ENCODE measurements at places on chromosomes 12 and 14.

GRCh38 chr14:73461478-73462047, 3.2 kb upstream of the NUMB start:
- no peak for DNase-seq

- DNase-seq = no peak
Observed at GRCh38 chr12:98343002-98343567, 172.3 kb upstream of the TMPO start.

DNA sequence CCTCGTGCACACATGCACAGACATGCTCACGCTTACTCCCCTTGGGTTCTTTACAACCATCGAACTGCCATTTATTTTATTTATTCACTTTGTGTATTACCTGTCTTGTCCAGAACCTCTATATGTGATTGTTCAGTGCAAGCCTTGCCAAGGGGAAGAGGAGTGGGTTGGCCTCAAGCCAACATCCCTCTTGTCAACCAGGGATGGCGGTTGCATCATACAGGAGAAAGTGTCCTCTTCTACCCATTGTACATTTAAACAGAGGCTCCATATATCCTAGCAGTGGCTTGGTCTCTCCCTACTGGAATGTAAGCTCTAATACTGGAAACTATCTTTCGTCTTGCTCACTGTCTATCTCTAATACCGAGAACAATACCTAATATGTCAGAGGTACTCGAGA, 108.4 kb downstream of the C12orf42 start:
- no peak for DNase-seq

DNA sequence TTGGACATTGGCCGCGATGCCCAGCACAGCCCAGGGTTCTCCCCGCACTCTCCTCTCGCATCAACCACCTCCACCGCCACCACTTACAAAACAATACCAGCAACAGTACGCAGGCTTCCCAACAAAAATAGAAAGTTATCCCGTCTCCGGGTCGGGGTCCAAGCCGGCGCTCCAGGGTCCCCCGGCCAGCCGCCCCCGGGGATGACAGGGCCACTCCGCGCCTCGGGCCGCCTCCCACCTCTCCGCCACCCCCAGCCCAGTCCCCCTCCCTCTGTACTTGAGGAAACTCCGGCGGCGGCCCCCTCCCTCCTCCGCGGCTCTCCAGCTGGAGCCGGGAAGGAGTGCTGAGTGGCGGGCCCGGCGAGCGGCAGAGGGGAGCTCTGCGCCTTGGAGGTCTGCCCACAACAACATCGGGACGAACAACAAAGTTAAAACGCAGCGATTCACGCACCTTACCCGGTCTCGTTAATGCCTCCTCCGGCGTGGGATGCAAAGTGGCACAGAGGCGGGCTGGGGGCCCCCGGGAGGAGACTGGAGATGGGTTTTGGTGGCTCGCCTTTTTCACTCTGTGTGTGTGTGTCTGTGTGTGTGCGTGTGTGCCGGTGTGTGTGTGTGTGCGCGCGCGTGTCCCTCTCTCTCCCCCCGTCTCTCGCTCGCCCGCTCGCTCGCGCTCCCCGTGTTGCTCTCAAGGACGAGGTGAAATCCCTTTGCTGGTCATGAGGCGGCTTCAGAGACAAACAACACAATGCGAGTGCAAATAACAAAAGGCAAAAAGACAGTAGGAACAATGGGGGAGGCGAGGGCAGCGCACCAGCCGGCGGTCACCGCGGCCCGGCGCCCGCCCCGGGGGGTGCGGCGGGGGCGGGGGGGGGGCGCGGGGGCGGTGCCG, 386.8 kb downstream of the BCAT1 start:
- no peak for DNase-seq

DNA sequence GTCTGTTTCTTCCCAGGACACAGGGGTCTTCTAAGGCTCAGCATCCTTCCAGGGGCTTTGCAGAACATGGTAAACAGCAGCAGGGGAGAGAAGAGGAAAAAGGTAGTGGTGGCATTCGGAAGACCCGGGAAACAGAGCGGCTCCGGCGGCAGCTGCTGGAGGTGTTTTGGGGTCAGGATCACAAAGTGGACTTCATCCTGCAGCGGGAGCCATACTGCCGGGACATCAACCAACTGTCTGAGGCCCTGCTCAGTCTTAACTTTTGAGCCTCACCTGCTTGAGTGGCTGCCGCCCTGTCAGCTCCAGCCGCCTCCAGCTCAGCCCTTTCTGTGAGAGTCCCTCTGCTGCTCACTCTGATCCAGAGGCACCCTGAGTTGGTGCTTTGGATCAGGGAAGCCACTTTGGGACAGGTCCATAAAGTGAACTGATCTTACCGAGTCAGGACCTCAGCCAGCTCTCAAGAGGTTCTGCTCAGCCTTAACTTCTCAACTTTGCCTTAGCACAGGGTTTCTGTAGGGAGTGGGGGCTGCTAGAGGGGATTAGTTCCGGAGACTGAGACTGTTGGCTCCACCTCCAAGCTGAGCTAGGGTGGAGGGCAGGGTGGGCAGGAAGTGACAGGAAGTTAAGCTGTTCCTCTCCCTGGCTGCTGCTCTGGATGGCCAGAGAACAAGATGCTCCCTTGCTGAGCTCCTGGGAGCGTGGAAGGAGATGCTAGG, 5.4 kb downstream of the SDR39U1 start:
- no peak for DNase-seq

DNA sequence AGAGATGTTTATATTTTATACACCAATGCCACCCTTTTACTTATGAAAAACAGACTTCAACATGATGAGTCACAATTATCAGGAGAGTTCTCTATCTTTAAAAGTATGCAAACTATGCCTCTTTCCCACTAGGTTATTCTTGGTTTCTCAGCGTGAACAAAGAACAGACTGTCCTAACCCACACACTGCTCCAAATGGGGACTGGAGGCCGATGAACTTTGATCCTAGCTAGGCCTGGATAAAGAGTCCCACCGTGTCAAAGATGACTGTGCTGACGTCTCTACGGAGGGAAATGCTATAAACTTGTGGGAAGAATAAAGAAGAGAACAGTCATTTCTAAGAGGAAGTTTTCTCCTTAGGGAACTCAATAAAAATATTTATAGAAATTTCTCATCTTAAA, 160.1 kb downstream of the EPS8 start:
- no peak for DNase-seq

GRCh38 chr12:7012024-7012607, 6.2 kb downstream of the LPCAT3 start:
- no peak for DNase-seq

GRCh38 chr14:36083317-36083716, 93.2 kb downstream of the PTCSC3 start:
- DNase-seq = no peak

- DNase-seq = no peak
Observed at GRCh38 chr12:23217158-23217557, 592.2 kb downstream of the ETNK1 start.

DNA sequence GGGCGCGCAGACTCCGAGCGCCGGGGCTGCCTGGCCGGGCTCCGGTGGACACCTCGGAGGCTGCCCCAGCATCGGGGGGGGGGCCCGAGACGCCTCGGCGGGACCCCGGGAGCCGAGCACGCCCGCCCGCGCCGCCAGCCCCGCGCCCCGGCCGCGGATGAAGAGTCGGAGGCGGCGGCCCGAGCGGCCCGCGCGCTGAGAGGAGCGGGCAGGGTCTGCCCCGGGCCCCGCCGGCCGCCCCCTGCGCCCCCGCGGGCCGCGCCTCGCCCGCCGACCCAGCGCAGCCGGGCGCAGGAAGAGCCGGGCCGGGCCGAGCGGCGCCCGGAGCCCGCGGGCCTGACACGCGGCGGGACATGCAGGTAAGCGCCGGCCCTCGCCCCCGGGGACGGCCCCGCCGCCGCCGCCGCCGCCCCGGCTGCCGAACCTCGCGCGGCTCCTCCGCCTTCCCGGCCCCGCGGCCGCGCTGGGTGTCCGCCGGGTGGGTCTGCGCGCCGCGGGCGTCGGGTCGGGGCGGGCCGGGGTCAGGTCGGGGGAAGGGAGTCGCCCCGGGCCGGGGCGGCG, 63.7 kb downstream of the FBXL14 start:
- no peak for DNase-seq

DNA sequence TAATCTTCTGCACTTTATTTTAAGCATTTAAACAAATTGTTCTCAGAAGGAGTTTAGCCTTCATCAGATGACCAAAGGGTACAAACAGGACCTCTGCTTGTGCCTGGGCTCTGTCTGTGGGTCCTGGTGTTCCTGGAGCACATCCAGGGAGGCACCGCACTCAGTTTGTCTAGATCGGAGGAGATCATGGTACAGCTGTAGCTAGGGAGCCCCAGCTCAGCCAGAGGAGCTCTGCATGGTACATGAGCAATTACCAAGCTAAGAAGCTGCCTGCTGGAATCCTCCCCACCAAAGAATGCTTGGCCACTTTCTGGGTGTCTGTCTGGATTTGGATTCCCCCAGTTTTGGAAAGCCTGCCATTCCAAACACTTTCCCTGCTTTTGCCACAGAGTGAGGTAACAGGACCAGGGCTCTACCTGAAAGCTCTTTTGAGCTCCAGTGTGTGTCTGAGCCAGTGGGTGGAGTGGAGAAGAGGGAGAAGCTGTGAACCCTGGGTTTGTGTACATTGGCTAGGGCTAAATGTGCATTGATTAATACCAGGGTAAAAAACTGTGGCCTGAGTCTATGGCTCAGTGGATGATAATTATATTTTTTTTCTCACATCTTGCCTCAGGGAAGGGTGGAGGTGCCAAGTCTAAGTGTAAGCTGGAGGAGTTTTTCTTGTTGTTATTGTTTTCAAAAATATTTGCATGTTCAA, 163.7 kb upstream of the IGF1 start:
- no peak for DNase-seq

- no peak for DNase-seq
Observed at GRCh38 chr12:22228022-22228875, 106.3 kb downstream of the ST8SIA1 start.

GRCh38 chr12:52828591-52829021, 5.5 kb downstream of the KRT79 start:
- no peak for DNase-seq

GRCh38 chr12:22310275-22310674, 24.2 kb downstream of the ST8SIA1 start:
- no peak for DNase-seq

DNA sequence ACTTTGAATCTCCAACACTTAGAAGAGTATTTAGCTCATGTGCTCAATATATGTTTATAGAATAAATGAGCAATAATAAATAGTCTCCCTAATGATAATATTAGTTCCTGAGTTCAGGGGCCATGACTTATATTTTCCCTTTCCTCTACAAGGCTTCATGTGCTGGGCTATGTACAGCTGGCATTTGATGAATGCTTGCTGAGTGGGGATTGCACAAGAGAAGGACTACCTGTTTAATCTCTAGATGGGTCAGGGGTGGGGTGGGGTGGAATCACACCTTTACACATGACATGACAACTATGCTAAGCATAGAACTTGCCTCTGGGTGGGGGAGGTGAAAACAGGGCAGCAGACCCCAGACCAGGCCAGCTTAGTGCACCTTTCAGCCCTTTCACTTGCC, 7.6 kb upstream of the ABHD12B start:
- DNase-seq = no peak

- DNase-seq = no peak
Observed at GRCh38 chr12:78490861-78491260, 373.7 kb upstream of the SYT1 start.

DNA sequence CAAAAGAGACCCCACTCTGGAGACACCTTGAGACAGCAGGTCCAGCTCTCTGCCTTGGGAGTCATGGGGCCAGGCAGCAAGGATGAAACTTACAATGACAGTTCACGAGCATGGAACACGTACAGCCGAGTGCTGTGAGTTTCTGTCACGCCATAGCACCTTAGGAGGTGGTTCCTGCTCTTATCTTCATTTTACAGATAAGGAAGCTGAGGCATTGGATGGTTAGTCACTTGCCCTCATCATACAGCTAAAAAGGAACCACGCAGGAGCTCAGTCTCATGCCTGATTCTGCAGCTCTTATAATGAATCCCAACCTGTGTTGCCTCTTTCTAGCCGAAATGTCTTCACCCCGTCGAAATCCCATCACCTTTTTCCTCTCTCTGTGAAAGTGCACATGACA, 39.9 kb downstream of the C14orf132 start:
- no peak for DNase-seq

DNA sequence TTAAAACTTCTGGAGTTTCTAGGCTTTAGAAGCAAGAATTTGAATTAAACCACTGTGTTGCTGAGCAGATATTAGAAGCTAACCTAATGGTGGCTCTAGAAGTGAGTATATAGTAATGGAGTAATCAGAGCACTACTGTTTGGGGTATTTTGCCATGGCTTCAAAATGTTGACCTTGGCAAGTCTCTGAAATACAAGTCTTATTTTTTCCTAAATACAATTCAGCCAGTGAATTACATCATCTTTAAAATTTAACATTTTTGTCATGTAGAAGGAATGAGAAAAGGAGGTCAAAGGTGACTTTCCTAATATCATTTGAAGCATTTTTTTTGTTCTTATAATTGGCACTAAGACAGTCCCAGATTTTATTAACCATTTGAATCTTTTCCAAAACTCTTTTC, 25.2 kb downstream of the PMCH start:
- DNase-seq = no peak

DNA sequence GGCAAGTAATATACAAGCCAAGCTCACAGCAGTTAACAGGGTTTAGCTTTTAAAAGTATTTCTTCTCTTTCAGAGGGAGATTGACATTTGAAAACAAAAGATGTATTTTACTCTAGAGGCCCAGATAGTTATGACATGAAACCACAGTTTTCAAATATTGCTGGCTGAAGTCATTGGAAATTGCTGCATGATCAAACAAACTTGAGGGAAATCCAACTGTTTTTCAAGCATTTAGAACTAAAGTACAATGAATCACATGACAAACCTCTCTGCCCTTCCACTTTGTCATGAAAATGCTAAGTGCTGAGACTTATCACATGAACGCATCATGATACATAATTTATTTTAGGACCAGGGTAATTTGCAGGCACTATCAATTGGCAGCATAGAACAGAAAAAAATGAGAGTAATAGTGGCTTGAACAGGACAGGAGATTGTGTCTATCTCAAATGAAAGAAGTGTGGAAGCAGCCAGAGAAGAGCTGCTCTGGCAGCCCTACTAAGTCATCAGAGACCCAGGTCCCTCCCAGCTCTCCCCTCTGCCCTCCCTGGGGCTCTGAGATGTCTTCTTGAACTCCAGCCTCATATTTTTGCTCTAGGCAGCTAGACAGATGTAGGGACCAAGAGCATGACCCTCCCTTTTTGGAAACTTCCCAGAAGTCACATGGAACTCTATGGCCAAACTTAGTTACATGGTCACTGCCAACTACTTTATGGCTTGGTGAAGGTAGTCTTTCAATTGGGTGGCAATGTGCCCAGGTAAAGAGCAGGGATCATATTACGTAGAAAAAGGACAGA, 90.1 kb upstream of the PELI2 start:
- DNase-seq = no peak
